Ureter (tissue), 1 donor: ENCODE measurements at places on chromosomes 16 and 17. TPM values are rescaled to one million over a fixed set of nuclear protein-coding genes. Genes with fewer than 3 reads are reported as not detected.

PMP22 gene
- total RNA-seq: 117 TPM

HOXB4 gene
- 28.7 TPM for total RNA-seq

- no peak for DNase-seq
Observed at GRCh38 chr17:79034931-79035485, 11.0 kb downstream of the C1QTNF1 start.

DNA sequence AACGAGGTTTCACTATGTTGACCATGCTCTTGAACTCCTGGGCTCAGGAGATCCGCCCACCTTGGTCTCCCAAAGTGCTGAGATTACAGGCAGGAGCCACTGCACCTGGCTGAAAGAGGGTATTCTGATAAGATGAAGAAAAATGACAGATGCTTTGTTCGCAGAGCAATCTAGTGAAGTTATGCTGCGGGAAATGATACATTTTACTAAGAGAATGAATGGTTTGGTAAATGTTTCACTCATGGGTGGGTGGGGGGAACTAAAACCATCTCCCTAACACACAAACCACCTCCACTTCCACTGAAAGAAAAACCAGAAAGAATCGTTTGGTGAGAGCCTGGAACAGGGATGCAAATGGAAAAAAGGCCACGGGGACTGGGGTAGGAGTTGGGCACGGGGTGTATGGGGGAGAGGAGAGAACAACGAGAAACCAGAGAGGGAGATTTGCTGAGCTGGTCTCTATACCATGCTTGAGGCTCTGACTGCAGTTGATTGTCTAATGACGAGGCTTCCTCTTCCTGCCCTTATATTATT, 19.0 kb upstream of the XYLT2 start:
- DNase-seq: no peak

DNA sequence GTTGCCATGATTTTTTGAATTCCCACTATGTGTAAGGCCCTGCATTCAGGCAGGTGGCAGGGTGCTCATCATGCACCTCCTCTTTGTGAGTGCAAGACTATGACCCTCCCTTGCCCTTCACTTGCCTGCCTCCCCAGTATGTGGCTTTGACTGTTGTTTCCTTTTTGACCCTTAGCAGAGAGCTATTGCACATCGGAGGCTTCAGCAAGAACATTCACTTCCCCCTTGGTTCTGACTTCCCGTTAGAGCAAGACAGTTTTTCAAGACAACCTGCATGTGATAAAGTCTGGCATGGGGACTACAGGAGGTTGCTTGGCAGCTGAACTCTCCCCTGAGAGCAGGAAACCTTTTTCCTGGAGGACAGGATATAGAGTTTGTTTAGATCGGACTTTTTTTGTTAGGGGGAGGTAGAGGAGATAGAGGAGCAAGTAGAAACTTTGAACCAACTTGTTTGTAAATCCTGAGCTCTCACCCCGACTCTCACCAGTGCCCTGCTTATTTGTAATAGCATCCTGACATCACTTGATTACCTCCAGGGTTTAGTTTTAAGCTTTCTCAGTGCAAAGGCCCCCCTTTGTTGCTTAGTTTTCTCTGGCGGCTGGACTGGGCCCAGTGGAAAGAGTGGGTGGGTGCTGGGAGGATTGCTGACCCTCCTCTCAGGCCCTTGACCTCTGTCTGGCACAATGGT, 34.3 kb downstream of the LIMD2 start:
- DNase-seq: no peak
